ENCODE measurements at places on chromosomes 12 and 14.

- DNase-seq: no peak
These were observed 36.7 kb downstream of the CFAP54 start for GRCh38 chr12:96526110-96526509.

GRCh38 chr12:111624540-111624939 is 25.4 kb upstream of the ATXN2 start:
- DNase-seq: no peak

DNA sequence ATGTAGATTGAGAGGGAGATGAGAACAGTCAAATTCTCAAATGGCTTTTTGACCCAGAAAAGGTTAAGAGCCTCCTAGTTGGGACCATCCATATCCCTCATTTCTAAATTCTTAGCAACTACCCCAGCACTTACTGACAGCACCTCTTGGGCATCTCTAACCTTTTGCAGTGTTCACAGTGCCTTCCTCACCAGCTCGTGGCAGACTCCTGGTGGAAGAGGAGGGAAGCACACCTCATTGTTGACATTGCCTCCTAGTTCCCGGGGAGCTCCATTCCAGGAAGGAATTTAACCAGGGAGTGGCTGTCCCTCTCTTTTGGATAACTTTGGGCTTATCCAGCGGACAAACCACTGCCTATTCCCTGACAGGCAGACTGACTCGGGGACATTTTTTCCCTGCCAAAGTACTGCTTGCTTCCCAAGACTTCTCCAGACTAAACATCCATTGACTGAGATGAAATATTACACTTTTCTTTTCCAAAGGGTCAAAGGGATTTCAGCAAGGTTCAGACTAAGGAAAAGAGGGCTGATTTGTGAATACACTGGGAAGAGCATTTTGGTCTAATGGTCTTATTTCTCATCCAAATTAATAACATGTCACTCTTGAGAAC is 9.0 kb upstream of the OR6J1 start:
- DNase-seq: peak; percentile 81

- no peak for DNase-seq
These were observed 29.3 kb upstream of the ZFP36L1 start for GRCh38 chr14:68822132-68822651.

DNA sequence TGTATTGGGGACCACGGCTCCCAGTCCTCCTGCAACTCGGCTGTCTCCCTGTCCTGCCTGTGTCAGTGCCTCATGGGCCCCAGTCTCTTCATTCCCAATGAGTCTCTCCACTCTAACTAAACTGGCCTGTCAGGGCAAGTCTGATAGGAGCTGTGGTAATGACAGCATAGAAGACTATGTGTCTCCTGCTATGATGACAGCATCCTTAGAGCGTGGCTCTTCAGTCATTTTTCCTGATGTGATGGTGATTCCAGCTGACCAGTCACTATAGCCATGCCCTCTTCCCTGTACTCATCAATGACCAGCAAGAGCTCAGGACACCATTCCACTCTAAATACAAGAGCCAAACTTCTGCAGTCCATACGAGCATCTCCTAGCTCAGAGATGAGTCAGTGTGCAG is 339.8 kb downstream of the PCNX1 start:
- no peak for DNase-seq

- no peak for DNase-seq
These were observed 28.2 kb downstream of the TSPAN19 start for GRCh38 chr12:85007836-85008235.

DNA sequence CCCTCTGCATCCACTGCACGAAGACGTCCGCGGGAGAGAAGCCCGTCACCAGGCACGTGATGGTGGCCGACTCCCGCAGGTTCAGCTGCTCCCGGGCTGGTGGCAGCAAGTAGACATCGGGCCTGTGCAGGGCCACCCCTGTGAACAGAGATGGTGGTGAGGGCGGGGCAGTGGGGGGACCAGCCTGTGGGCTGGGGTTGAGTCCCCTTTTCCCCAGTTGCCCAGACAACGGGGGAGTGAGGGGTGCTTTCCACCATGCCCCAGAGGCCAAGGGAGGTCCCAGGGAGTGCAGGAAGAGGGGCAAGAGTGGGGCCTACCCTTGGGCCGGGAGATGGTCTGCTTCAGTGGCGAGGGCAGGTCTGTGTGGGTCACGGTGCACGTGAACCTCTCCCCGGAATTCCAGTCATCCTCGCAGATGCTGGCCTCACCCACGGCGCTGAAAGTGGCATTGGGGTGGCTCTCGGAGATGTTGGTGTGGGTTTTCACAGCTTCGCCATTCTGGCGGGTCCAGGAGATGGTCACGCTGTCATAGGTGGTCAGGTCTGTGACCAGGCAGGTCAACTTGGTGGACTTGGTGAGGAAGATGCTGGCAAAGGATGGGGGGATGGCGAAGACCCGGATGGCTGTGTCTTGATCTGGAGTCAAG is 328.3 kb downstream of the TMEM121 start:
- no peak for DNase-seq

Measured in fibroblast of skin of abdomen (primary cell).